ENCODE measurements at places on chromosomes 3 and 15. TPM values are rescaled to one million over a fixed set of nuclear protein-coding genes. Genes with fewer than 3 reads are reported as not detected.

Gene FAM107A
- total RNA-seq = 0.84 TPM

Gene ACSBG1
- total RNA-seq = 0.22 TPM

Gene ERC2
- total RNA-seq = 2.0 TPM

Gene SCN10A
- not detected for total RNA-seq

Gene FGF7
- total RNA-seq = 33.8 TPM

Gene TLR9
- total RNA-seq = 0.09 TPM

Gene SAXO2
- total RNA-seq = 1.1 TPM

Gene KIF15
- total RNA-seq = 9.6 TPM

Measured in muscle of leg (tissue), 16 donors.